Smooth muscle cell of trachea (primary cell): ENCODE measurements at places on chromosomes 3 and 15. TPM values are rescaled to one million over a fixed set of nuclear protein-coding genes. Genes with fewer than 3 reads are reported as not detected.

The TRIM71 gene
- total RNA-seq: not detected in 2 replicates

The SLC24A5 gene
- not detected in 2 replicates for total RNA-seq

The MST1R gene
- total RNA-seq: 1.7 and 1.9 TPM in 2 replicates

The ARGFX gene
- total RNA-seq: not detected in 2 replicates

The SCN11A gene
- total RNA-seq: under 0.01 and 0.17 TPM in 2 replicates

The ST8SIA2 gene
- under 0.01 TPM in 1 of 2 replicates, not detected in the other for total RNA-seq

The TLE3 gene
- 25.7 and 49.3 TPM in 2 replicates for total RNA-seq

The LRTM1 gene
- total RNA-seq: not detected in 2 replicates

The VEPH1 gene
- 63.0 and 91.0 TPM in 2 replicates for total RNA-seq

The PIERCE2 gene
- 1.2 TPM in 2 replicates for total RNA-seq

The DGKG gene
- 0.17 and 0.87 TPM in 2 replicates for total RNA-seq

The ZCWPW2 gene
- 0.66 and 1.3 TPM in 2 replicates for total RNA-seq
